M059J (cell line): ENCODE measurements at places on chromosomes 2 and 18. TPM values are rescaled to one million over a fixed set of nuclear protein-coding genes. Genes with fewer than 3 reads are reported as not detected.

- peak; percentile 20 for DNase-seq
Observed at GRCh38 chr18:68874361-68874760, 76.5 kb downstream of the CCDC102B start.

GRCh38 chr2:172052000-172052983 is 33.0 kb upstream of the DLX1 start:
- DNase-seq: peak; percentile 16

GRCh38 chr18:74336656-74337055 is 21.0 kb downstream of the C18orf63 start:
- DNase-seq: no peak

Gene PPP1CB
- total RNA-seq: 113 and 163 TPM in 2 replicates

DNA sequence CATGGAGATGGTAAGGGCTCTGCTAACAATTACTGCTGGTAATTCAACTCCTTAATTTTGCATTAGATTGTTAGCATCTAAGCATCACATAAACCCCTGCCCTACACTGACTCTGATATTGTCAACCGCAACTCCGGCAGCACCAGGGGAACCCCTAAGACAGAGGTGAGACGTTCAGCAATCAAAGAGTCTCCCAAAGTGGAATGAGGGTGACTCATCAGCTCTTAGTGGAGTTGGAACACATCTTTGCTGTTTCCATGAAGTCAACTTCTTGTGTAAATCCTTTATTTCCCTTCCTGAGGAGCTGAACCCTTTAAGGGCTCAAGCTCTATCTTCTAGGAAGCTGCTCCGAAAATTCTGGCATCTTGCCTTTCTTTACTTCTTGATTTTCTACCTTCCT is 52.1 kb downstream of the ABCG8 start:
- DNase-seq: peak; percentile 21

Gene MAPRE2
- total RNA-seq: 42.9 and 57.5 TPM in 2 replicates

- DNase-seq: no peak
Observed at GRCh38 chr2:15594291-15595256, 2.9 kb downstream of the DDX1 start.

DNA sequence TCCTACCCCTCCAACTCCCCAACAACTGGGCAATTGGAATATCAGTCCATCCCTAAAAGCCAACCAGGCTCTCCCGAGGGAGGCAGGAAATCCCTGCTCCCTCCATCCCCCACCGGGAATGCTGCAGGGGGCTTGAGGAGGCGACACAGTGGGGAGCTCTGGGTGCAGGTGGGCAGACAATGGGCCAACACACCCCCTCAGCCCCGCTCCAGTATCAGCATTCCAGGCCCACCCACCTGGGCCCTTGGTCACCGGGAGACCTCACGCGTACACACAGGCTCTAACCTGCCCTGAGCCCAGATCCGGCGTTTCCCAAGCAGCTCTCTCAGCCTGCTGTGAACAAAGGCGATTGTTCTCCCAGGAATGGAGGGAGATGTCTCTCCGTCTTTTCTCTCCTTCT is 37.6 kb upstream of the FZD7 start:
- no peak for DNase-seq

DNA sequence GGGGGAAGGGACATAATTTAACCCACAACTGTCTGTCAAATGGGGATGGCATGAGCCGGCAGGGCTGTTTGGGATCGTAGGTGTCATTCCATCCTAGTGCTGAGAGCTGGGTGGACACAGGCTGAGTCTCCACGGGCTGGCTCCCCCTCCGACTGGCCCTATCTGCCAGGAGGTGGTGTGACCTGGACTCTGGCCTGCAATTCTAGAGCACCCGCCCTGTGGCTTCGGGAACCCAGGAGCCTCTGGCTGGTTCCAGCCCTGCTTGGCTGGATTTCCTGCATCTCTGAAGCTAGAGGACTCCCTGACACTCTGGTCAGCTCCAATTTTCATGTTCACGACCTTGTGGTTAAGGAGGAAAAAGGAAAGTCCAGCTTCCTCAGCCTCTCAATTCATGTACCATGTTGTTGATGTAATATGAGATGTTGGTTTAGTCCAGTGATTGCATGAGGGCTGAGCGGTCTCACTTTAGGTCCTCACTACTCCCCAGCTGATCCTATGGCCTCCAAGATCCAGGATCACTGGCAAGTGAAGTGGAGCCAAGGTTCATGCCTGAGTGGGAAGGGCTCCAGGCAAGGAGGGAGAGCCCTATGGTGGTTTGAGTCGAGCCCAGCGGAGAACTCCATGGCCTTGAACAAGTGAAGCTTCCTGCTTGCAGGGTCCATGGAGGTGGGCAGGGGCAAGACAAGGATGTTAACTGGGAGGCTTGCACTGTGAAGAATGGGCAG is 169.1 kb downstream of the NDUFA10 start:
- DNase-seq: no peak

GRCh38 chr2:66565291-66565690 is 130.4 kb downstream of the MEIS1 start:
- no peak for DNase-seq

DNA sequence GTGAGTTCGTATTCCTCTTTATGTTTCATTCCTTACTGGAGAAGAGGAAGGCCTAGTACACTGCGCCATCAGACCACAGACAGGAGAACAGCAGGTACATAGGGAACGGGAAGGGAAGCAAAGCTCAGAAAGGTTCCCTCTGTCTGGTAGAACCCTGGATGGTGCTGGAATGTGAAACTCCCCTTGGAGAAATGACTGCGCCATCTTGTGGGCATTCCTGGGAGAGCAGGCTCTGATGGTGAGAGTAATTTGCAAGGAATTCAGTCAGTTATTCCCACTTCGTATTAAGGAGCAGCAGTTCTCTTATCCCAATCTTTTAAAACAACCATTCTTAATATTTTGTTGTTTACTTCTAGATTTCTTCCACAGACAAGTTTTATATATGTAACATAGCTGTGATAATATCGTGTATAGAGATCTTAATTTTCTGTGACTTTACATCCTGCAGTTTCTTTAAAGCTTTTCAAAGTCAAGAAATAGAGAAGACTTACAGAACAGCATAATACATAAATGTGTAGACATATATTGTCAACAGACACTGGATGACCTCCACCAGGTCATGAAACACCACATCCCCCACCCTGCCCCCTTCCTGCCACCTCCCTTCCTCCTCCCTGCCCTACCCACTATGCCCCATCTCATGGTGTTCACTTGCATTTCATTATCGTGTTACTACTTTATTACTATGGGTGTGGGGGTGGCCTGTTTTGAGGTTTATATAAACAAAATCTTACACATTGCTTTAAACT is 83.9 kb downstream of the ARHGEF4 start:
- DNase-seq: peak; percentile 53

- DNase-seq: peak; percentile 94
Observed at GRCh38 chr2:33275689-33276444, 200.6 kb upstream of the RASGRP3 start.

Gene SPP2
- total RNA-seq: 0.27 TPM in 1 of 2 replicates, not detected in the other

DNA sequence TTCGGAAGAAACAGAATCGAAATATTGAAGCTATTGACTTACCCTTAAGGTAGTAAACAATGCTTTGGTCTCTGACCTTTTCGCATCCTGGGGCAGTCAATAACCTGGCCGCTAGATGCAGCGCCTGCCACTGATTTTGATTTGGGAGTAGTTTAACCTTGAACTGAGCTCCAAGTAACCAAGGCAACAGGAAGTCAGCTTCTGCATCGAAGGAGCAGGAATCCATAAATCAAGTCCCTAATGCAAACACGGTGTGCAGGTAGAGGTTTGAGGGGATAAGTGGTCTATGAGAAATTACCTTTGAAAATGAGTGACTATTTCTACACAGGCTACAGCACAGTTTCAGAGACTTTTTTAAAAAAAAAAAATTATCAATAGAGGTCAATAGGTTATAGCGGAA is 353.5 kb downstream of the SETBP1 start:
- DNase-seq: no peak

DNA sequence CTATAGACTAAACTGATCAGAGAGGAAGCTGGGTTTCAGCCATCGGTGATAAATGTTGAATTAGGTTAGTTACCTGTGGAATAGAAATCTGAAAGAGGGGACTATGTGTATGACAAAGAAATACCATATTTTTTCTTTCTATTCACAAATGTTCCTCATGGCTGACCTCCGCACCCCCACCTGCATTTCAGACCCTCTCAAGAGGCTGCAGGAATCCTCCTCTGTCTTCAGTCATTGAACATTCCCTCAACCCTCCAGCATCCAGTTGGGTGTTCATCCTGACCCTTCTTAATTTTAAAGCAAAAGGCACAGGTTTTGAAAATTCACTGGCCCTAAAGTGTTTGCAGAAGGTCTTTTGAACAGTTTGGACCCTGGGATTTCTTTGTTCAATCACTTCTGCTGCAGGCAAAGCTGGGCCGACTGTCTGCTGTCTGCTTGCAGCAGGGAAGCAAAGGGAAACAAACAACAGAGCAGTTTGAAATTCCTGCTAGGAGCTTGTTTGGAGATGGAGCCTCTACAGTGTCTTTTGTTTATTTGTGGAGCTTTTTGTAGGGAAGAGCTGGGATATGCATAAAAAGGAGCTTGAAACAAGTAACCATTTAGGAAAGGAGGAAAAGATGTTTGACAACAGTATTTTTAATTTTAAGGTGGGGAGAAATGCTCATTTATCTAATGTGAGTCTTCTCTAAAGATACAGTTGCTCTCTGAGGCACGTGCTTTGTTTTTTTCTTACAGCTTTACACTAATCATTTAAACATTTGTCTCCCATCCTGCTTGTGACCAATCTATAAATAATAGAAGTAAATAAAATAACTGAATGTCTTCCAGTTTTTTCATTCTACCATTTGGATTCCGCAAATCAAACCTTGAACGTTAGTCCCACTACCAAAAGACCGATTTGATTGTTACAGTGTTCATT is 213.3 kb upstream of the MMADHC start:
- DNase-seq: no peak

- DNase-seq: no peak
Observed at GRCh38 chr2:195270466-195271039, 386.5 kb upstream of the SLC39A10 start.

GRCh38 chr2:25833566-25833965 is 44.7 kb downstream of the ASXL2 start:
- DNase-seq: peak; percentile 57

Gene RAB6C
- 0.02 TPM in 1 of 2 replicates, not detected in the other for total RNA-seq

DNA sequence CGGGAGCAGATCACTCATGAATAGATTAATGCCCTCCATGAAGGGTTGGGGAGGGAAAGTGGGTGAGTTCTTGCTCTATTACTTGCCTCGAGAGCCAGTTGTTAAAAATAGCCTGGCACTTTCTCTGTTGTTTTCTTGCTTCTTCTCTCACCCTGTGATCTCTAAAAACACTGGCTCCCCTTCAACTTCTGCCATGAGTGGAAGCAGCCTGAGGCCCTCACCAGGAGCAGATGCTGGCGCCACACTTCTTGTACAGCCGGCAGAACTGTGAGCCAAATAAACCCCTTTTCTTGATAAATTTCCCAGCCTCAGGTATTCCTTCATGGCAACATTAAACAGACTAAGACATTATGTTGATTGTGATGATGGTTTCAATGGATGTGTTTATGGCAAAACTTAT is 307.0 kb downstream of the PIEZO2 start:
- DNase-seq: no peak

Gene SPC25
- 17.8 and 27.3 TPM in 2 replicates for total RNA-seq

DNA sequence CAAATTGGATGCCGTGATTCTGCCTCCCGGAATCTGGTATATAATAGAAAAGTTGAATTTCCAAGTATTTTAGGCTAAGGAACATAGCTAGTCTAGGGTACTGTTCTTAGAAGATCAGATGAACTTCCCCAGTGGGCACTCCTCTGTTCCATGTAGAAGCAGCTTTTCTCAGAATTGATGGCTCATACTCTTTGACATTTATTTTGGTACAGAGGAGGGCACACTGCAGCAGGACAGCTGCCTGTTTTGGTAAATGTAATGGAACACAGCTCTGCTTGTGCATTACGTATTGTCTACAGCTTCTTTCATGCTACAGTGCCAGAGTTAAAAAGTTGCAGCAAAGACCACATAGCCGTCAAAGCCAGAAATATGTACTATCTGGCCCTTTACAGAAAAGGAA is 10.8 kb downstream of the YPEL5 start:
- DNase-seq: no peak
